Cardiac atrium fibroblast (primary cell): ENCODE measurements at places on chromosomes 11 and 22. TPM values are rescaled to one million over a fixed set of nuclear protein-coding genes. Genes with fewer than 3 reads are reported as not detected.

Gene TRAF6
- 6.8 and 7.0 TPM in 2 replicates for total RNA-seq

Gene CPT1A
- total RNA-seq, result 18.1 and 32.5 TPM in 2 replicates

Gene SPINDOC
- total RNA-seq, result 16.5 and 18.1 TPM in 2 replicates

Gene OR5P2
- not detected in 2 replicates for total RNA-seq

Gene DRD4
- total RNA-seq, result not detected in 2 replicates

Gene BRSK2
- 0.16 and 0.36 TPM in 2 replicates for total RNA-seq

Gene FGF3
- total RNA-seq, result not detected in 2 replicates

Gene OR52I1
- total RNA-seq, result not detected in 2 replicates

Gene CENPM
- total RNA-seq, result 3.7 and 9.6 TPM in 2 replicates

Gene ESAM
- total RNA-seq, result 2.2 and 15.2 TPM in 2 replicates

Gene PRDX5
- 351 and 374 TPM in 2 replicates for total RNA-seq
